ENCODE measurements at places on chromosomes 7 and 10. TPM values are rescaled to one million over a fixed set of nuclear protein-coding genes. Genes with fewer than 3 reads are reported as not detected.
A peak's percentile ranks its signal among the peaks of the same experiment; 100 is the strongest.

The DNAJC1 gene
- 23.1 TPM for total RNA-seq

The RAB11FIP2 gene
- total RNA-seq, result 41.0 TPM

The PRTFDC1 gene
- total RNA-seq, result 20.8 TPM

The PDK4 gene
- total RNA-seq, result 5.8 TPM

The AKR1D1 gene
- not detected for total RNA-seq

The NUTM2E gene
- not detected for total RNA-seq

The TBXAS1 gene
- 4.0 TPM for total RNA-seq

The OR13A1 gene
- total RNA-seq, result not detected

The ATRNL1 gene
- 6.8 TPM for total RNA-seq

The SPDYE1 gene
- not detected for total RNA-seq

The SNCG gene
- 18.9 TPM for total RNA-seq

The KIF11 gene
- total RNA-seq, result 40.2 TPM

- no peak for DNase-seq
Observed at GRCh38 chr7:32263611-32264010, 193.4 kb upstream of the PDE1C start.

DNA sequence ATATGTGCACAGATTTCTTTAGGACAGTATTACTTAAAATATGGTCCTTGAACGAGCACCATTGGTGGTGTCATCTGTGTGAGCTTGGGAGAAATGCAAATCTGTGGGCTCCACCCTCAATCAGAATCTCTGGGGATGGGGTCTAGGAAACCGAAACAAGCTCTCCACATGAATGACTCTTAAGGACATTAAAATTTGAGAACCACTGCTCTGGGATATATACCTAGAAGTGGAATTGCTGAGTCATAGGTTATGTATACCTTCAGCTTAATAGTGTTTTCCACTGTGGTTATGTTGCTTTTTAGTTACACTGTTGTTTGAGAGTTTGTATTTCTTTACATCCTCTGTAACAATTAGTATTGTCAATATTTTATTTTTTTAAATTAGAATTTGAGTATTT, 24.0 kb downstream of the ZNRF2 start:
- no peak for DNase-seq

- no peak for DNase-seq
Observed at GRCh38 chr10:73251683-73252444, 580 bp downstream of the MRPS16 start.

DNA sequence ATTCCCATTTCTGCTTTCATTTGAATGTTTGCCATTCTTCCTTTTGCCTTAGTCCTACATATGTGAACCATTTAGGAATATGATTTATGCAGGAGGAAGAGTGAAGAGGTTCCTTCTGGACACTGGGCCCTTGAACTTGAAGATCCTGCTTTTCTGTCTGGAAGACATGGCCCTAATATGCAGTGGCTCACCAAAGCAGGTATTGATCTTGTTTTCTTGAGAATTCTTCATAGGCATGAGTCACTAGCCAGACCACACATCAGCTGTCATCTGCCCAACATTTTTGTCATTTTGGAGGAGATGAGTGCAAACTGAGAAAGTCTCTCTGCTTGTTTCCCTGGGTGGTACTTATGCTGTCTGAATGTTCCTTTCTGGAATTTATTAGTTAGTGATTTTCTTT, 382.6 kb downstream of the LRMDA start:
- DNase-seq, result no peak

- no peak for DNase-seq
Observed at GRCh38 chr7:89887489-89887888, 266.8 kb upstream of the STEAP1 start.

DNA sequence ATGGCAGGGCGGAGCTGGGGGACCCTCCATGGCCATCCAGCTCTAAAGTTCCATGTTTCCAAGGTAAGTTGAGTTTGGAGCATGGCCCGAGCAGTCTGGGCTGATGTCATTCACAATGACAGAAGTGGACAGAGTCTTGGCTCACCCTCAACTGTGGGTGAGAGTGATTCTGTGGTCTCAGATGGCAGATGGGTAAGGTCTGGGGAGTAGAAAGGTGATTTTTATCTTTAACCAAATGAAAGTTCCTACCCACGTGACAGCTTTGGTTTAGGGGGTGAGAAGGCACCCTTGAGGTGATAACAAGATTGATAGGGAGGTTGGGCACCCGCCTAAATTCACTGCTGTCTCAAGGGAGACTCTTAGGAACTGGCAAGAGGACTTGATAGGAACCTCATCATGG, 57.6 kb upstream of the PDZD8 start:
- no peak for DNase-seq

- DNase-seq, result no peak
Observed at GRCh38 chr10:32144817-32145688, 88.8 kb upstream of the KIF5B start.

DNA sequence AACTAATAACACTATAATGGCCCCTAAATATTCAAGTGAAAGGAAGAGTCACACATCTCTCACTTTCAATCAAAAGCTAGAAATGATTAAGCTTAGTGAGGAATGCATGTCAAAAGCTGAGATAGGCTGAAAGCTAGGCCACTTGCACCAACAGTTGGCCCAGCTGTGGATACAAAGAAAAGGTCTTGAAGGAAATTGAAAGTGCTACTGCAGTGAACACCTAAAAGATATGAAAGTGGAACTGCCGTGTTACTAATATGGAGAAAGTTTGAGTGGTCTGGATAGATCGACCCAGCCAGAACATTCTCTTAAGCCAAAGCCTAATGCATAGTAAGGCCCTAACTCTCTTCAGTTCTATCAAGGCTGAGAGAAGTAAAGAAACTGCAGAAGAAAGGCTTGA, 12.1 kb upstream of the SNX13 start:
- no peak for DNase-seq

- DNase-seq, result no peak
Observed at GRCh38 chr10:102605712-102606111, 38.6 kb upstream of the TRIM8 start.

- no peak for DNase-seq
Observed at GRCh38 chr10:122894261-122894944, 15.0 kb upstream of the FAM24B start.

GRCh38 chr10:78942091-78942501, 126.7 kb upstream of the ZMIZ1 start:
- DNase-seq, result no peak

DNA sequence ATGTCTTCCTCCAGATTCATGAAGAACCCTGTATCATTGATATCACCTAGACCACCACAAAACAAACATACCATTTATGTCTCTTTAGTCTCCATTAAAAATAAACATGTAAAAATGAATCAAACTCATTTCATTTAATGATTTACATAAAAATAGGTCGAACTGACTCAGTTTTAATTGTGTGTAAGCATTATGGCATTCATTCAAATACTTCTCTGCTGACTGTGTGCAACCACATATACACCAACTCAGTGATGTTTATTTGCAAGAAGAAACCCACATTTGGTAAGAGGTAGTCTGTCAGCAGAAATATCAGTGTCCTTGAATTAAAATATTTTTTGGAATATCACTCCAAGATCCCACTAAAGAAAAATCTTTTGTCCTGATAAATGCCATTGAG, 30.5 kb downstream of the ABCB1 start:
- no peak for DNase-seq

DNA sequence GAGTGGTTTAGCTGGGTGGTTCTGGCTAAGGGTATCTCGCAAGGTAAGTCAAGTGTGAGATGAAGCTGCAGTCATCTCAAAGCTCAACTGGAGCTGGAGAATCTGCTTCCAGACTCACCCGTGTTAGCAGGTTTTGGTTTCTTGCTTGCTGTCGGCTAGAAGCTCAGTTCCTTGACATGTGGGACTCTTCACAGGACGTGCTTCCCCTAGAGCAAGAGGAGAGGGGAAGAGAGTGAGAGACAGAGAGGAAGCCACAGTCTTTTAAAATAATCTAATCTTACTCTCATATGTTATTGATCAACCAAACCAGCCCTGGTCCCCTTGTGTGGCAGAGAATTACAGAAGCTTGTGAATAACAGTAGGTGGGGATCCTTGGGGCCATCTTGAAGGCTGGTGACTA, 199.5 kb downstream of the REEP3 start:
- no peak for DNase-seq

DNA sequence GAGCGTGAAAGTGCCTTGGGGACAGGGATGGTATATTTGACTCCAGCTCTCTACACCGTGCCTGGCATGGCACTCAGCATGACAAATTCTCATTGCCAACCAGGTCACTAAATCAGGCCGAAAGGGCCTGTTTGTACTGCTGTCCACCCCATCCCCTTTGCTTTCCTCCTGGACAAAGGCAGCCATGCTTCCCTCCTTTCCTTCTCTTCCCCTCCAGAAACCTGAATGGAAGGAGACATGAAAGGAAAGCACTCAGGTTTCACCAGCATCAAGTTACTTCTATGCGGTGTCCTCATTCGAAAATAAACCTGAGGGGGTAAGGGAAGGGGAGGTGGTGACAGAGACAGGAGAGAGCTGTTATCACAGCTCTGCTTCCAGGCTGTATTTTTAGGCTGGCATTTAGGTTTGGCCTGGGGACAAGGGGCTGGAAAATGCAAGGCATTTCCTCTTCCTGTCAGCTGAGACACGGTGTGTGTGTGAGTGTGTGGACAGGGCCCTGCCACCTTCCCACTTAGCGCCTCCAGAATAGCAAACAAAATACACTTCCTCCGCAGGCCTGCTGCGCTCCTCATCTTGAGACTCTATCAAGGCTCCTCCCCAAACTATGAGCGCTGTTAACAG, 79.9 kb upstream of the COL13A1 start:
- DNase-seq, result no peak

DNA sequence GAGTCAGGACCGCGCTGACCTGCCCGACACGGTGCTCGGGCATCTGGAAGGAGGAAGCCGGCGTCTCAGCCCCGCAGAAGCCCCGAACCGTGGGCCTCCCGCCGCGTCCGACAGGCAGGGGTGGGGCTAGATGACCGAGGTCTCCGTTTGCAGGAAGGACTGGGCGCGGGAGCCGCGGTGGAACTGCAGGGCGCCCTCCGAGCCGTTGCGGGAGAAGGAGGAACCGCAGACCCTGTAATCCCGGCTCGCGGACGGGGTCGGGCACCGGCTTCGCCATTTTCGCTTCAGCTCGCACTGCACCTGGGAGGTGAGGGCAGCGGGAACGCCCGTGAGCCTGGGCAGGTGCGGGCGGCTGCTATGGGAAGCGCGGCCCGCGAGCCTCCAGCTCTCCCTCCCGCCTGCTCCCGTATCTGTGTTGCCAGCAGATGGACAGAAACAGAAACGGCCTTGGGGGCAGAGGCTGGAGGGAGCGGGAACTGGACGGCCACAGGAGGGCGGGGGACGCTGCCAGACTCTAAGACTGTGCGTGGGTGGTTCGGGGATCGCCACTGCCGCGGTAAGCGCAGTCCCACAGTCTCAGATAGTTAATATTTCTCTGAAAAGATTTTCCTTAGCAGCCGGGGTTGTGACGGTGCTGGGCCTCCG, 114.1 kb downstream of the VIPR2 start:
- no peak for DNase-seq

DNA sequence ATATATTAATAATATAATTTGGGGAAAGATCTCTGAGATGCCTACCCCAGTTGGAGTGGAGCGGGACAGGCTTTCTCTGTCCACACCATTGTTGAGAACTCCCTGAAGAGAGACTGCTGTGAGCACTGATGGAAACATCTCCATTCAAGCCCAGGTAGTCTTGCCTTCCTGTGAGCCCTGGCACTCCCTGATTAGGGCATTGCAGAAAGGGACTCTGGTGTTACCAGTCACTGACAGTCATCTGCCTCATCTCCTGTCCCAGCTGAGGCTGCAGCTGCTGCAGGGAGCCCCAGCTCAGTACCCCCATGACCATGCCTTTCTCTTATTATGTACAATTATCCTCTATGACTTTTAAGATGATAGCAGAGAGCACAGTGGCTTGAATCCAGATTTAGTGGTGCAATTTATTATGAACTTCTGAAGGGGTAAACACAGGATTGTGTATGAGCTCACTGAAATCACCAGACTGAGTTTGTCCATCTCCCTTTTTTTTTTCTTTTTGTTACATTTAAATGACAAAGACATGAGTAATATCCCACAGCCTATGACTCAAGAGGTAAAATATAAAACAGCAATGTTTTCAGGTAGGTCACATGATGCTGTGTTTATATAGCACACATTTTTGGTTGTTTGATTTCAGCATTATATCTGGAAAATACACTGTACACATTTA, 236.9 kb downstream of the SLC25A13 start:
- no peak for DNase-seq

DNA sequence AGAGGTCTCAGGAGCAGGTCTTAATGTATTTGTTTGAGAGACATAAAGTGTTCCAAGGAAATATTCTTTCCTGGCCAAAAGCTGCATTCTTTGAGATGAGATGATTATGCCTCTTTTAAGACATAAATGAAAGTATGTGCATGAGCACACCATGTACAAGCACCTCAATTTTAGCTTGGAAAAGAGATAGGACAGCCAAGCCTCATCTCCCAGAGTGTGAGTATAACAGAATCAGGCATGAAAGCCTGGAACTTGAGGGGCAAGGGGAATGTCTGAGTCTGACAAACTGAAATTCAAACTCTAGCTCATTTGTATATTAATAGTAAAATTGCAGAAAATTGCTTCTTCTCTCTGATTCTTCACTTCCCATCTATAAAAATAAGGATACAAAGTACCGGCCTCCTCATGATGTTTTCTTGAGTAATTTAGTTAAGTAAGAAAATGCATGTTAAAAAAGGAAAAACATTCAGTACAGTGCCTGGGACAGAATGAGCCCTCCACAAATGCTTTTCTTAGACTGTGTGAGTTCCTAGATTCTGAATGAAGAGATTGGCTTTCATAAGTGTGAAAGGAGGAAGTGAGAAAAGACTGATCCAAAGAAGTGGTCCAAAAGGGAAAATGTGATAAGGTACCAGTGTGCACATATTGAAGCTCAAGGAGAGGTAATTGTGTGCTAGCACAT, 1260.9 kb upstream of the SORCS1 start:
- no peak for DNase-seq

DNA sequence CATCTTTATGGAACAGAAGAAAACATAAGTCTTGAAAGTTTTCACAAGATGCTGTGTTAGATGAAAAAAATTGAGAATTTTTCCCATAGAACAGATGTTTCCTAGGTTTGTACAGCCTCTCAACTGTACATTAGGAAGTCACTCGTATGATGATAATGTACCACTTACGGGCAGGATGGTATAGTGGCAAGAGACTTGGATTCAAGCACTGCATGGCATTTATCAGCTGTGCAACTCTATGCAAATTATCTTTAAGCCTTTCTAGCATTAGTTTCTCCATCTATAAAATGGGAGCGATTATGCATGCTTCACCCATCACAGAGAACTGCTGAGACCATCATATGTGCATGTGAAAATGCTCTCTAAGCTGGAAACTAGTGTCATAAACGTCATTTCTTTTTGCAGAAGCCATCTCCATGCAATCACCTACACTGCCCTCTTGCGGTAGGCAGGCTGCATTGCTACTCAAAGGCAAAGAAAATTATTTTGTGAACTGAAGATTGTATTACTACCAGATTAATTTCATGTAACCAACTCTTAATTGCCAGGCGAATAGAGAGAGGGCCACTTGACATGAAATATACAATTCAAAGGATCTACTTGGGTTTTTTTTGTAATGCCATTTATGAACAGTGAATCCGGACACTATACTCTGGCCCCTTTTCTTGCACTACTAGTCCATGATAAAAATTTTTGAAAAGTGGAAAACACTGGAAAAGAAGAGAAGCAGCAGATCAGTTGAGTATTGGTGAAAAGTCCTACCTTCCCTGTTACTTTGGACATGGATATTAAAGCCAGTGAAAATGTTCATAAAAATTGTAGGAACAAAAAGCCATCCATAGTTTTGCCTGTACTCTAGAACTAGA, 102.3 kb downstream of the JAZF1 start:
- peak; percentile 75 for DNase-seq

- DNase-seq, result no peak
Observed at GRCh38 chr7:33887266-33887975, 17.9 kb upstream of the BMPER start.
